ENCODE measurements at places on chromosomes 4 and X. TPM values are rescaled to one million over a fixed set of nuclear protein-coding genes. Genes with fewer than 3 reads are reported as not detected.

Gene ADH1A
- polyA plus RNA-seq: not detected

Gene CABS1
- not detected for polyA plus RNA-seq

Gene INPP4B
- not detected for polyA plus RNA-seq

- no peak for DNase-seq
Observed at GRCh38 chr4:19494961-19495360, 756.7 kb upstream of the SLIT2 start.

GRCh38 chrX:7233580-7234406 lies 85.8 kb upstream of the PUDP start:
- DNase-seq: no peak

DNA sequence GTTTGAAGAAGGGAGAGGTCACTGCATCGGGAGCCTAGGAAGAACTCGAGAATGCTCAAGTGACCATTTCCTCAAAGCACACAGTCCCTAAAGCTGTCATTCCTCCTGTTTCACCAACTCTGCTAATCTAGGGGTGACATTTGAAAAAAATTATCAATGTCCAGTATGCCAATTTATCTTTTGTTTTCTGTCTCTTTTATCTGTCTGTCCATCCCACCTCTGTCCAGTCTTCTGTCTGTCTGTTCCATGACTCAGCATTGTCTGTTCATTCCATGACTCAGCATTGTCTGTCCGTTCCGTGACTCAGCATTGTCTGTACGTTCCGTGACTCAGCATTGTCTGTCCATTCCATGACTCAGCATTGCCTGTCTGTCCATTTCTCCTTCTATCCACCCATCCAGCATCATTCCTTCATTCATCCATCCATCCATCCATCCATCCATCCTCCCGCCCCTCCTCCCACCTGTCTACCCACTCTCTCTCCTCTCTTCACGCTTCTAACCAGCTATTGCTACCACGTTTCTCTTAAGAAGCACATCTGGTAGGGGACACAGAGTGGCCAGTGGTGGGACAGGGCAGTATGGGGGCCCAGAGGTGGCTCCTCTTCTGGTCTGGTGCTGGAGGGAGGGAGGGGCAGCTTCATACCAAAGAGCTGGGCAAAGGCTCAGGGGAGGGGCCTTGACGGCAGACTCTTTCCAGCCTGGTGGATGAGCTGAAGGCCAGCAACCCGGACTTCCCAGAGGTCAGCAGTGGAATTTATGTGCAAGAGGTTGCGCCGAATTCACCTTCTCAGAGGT lies 34.1 kb downstream of the HTRA3 start:
- peak; percentile 49 for DNase-seq

GRCh38 chr4:40340030-40340429 lies 4.9 kb downstream of the CHRNA9 start:
- DNase-seq: no peak

DNA sequence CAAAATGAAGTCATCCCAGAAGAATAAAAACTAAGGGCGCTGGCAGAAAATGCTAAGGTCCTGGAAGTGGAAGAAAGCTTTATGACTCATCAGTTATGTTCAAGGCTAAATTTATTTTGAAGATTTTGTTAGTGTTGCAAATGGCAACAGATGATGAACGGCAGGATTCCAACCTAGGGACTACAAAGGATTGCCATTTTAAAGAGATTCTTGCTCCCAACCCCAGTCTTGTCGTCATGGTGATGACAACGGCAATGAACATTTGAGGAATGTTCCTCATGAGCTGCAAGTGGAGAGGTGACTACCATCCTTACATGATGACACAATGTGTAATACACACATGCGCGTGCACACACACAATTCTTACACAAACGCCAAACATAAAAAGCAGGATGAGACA lies 54.4 kb upstream of the FTHL17 start:
- DNase-seq: no peak
